ENCODE measurements at places on chromosomes 2 and 18.

- DNase-seq = no peak
Observed at GRCh38 chr2:15010346-15010745, 377.8 kb downstream of the LRATD1 start.

- no peak for DNase-seq
Observed at GRCh38 chr2:188293601-188294351, 2.1 kb downstream of the GULP1 start.

- no peak for DNase-seq
Observed at GRCh38 chr2:241505781-241506201, 2.6 kb downstream of the STK25 start.

DNA sequence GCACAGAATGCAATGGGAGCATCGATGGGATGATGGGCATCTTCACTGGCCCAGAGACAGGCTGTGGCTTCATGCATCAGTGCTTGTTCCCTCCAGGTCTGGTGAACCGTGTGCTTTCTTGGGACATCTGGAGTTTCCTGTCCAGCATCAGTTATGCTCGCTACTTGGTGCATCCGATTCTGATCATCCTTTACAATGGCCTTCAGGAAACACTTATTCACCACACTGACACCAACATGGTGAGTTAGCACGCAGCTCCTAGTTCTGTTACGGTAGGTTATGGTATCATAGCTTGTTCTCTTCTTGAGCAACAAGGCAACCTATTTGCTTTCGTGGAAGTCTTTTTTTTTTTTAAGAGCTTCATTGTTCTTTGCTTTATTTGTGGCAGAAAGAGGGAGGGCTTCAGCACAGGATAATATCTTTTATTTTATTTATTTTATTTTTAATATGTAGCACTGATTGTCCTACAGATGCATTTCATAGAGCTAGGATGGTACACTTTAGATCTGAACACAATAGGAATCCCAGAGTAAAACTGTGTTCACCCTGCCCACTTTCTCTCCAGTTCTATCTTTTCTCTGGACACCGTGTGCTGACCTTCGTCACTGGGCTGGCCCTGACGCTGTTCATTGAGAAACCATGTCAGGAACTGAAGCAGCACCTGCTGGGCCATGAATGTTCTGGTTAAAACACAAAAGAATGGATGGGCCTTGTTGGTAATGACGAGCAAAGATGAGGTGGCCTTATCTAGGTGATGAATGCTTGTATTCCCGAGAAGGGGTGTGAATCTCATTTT, 71.2 kb upstream of the SEC11C start:
- no peak for DNase-seq

DNA sequence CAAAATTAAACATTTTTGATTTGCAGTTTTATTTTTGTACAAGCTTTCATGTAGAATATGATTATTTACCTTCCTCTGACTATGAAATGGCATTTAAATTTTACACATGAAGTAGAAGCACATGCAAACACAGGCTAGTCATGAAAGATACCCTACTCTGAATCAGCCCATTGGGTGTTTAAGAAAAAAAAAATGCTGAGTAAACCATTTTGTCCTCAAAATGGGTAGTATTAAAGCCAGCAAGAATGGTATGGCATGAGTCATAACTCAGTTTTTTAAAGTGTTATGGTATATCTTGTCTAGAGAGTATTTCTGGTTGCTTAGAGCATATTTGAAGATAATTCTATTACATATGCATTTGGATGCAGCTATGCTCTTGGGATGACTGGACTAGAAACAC, 55.0 kb downstream of the PKP4 start:
- DNase-seq = no peak

DNA sequence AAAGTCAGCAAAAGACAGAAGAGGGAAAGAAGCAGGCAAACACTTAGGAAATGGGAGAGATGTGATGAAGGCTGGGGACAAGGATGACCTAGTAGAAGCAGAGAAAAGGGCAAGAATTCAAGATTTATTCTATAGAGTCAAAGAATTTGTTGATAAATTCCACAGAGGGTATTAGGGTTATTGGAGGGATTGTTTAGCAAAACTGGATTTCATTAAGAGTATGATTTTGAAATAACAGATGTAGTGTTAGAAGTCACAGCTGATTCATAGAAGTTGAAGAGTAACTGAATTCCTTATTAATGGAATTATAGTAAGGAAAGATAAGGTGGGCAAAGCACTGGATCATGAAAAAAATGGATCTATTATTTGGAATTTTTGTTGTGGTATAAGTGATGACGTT, 48.6 kb downstream of the CEP192 start:
- DNase-seq = no peak

- DNase-seq = no peak
Observed at GRCh38 chr2:27779417-27780055, 8.0 kb downstream of the MRPL33 start.

GRCh38 chr2:106931717-106932335, 45.9 kb upstream of the ST6GAL2 start:
- DNase-seq = no peak

DNA sequence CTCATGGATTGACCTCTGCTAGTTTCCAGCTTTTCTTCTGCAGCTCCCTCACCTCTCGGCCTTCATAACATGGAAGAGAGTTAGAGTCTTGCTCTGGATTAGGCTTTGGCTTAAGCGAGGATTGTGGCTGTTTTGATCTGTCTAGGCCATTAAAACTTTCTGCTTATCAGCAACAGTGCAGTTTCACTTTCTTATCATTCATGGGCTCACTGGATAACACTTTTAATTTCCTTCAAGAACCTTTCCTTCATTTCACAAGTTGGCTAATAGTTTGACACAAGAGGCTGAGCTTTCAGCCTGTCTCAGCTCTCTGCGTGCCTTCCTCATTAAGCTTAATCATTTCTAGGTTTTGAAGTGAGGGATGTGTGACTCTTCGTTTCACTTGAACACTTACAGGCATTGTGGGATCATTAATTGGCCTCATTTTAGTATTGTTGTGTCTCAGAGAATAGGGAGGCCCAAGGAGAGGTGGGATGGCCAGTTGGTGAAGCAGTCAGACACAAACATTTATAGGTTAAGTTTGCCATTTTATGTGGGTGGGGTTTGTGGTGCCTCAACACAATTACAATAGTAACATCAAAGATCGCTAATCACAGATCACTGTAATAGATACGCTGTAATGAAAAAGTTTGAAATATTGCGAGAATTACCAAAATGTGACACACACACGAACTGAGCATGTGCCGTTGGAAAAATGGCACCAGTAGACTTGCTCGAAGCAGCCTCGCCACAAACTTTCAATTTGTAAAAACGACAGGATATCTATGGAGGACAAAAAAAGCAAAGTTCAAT, 129.3 kb downstream of the ZNF236 start:
- DNase-seq = no peak

All from T-helper 2 cell (primary cell).